Effector memory CD8-positive, alpha-beta T cell (primary cell): ENCODE measurements at places on chromosomes 4 and X.

GRCh38 chrX:30824275-30824674, 64.8 kb downstream of the TAB3 start:
- H3K27me3 ChIP-seq = no peaks in the 10 kb centered on the region
- no peak for DNase-seq
- no peak overlapping the region for H3K27ac ChIP-seq
- peaks cover 1% of the 10 kb centered on the region for H3K4me1 ChIP-seq

DNA sequence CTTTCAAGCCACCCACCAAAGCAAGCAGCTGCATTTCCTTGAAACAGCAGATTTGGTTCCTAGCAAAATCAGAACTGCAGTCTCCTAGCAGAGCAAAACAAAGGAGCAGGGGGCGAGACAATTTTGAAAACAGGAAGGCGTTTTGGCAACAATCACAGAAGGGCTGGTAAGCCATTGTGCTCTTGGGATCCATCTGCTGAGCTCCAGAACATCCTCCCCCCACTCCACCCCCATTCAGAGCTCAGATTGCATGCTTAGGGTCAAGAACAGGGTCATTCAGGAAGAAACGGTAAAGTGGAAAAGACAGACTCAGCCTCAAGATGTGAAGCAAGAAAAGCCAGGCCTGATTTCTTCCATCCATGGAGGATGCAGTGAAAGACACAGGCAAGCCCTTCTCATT, 7.6 kb upstream of the PCDH19 start:
- no peaks in the 10 kb centered on the region for H3K4me1 ChIP-seq
- DNase-seq = no peak
- H3K36me3 ChIP-seq = no peaks in the 10 kb centered on the region

DNA sequence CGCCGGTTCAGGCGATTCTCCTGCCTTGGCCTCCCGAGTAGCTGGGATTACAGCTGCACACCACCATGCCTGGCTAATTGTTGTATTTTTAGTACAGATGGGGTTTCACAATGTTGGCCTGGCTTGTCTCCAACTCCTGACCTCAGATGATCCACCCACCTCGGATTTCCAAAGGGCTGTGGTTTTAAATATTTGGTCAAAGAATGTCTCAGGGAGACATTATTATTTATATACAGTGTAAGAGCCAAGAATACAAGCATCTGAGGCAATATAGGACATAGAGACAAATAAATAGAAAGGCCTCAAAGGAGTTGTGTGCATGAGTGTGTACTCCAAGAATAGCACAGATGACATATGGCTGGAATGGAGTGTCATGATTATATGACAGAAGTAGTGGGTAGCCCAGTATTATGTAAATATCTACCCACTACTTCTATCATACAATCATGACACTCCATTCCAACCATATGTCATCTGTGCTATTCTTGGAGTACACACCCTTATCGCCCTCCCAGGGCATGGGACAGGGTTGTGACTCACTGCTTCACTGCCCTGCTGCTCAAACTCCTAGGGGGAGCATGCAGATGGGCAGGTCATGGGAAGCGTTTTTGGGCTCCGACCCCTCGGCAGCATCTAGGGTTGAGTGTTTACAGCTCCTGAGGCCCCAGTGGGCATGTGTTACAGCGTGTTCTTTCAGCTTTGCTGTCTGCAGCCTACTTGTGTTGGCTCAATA, 1649.8 kb upstream of the PCDH10 start:
- no peak for DNase-seq
- no peak overlapping the region for H3K27ac ChIP-seq
- H3K27me3 ChIP-seq = no peaks in the 10 kb centered on the region
- H3K36me3 ChIP-seq = no peaks in the 10 kb centered on the region

DNA sequence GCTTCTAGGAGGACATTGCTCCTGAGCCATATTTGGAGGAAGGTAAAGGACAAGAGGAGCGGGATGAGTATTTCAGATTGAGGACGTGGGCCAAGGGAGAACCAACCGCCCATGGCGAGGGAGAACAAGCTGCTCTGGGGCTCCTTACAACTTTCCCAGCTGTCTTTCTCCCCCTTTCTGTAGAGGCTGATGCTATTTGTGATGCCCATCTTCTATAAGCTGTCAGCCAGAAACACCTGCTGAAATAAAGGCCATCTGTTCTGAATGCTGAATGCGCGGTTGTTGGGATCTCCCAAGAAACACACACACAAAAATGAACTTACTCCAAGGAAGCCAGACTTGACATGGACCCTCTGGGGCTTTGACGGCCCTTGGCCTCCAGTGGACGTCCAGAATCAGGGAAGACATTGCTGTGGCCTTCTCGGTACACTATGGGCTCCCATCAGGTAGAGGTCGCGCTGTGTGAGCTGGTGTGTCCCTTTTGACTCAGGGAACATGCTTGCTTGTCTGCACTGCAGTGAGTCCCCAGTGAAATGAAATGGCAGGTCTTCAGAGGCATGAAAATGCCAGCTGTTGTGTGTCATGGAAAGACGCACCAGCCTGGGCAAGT, 30.9 kb downstream of the RWDD4 start:
- DNase-seq = no peak
- no peaks in the 10 kb centered on the region for H3K4me1 ChIP-seq
- no peaks in the 10 kb centered on the region for H3K27me3 ChIP-seq

- no peak for DNase-seq
- H3K4me3 ChIP-seq = no peak overlapping the region
- H3K36me3 ChIP-seq = no peaks in the 10 kb centered on the region
- H3K4me1 ChIP-seq = no peaks in the 10 kb centered on the region
- no peaks in the 10 kb centered on the region for H3K27me3 ChIP-seq
- no peak overlapping the region for H3K27ac ChIP-seq
Observed at GRCh38 chr4:92862509-92862908, 558.7 kb downstream of the GRID2 start.

- H3K27ac ChIP-seq = no peak overlapping the region
- H3K36me3 ChIP-seq = no peaks in the 10 kb centered on the region
- DNase-seq = no peak
- no peaks in the 10 kb centered on the region for H3K27me3 ChIP-seq
Observed at GRCh38 chr4:96120206-96120605, 280.3 kb downstream of the PDHA2 start.

GRCh38 chrX:9884031-9884779, 83.0 kb upstream of the CLDN34 start:
- peaks cover 30% of the 10 kb centered on the region for H3K27me3 ChIP-seq
- no peaks in the 10 kb centered on the region for H3K4me1 ChIP-seq
- no peak overlapping the region for H3K27ac ChIP-seq
- no peaks in the 10 kb centered on the region for H3K36me3 ChIP-seq
- no peak for DNase-seq

- H3K4me1 ChIP-seq = no peaks in the 10 kb centered on the region
- peaks cover 5% of the 10 kb centered on the region for H3K36me3 ChIP-seq
- peaks cover 12% of the 10 kb centered on the region for H3K27me3 ChIP-seq
- DNase-seq = no peak
- H3K27ac ChIP-seq = no peak overlapping the region
Observed at GRCh38 chrX:477441-478012, 90.8 kb upstream of the PPP2R3B start.
